ENCODE measurements at places on chromosomes 16 and 17. TPM values are rescaled to one million over a fixed set of nuclear protein-coding genes. Genes with fewer than 3 reads are reported as not detected.

The AIPL1 gene
- total RNA-seq: not detected

The RAI1 gene
- total RNA-seq: 20.1 TPM

The PDILT gene
- not detected for total RNA-seq

The OR1A1 gene
- total RNA-seq: not detected

The CCL11 gene
- total RNA-seq: not detected

The C16orf89 gene
- not detected for total RNA-seq

The GUCY2D gene
- 0.46 TPM for total RNA-seq

The OR1F1 gene
- total RNA-seq: not detected

The RPRML gene
- total RNA-seq: not detected
